HT-29 (cell line): ENCODE measurements at places on chromosomes 7 and 10.

GRCh38 chr7:108093851-108094331, 36.3 kb downstream of the LAMB4 start:
- DNase-seq, result no peak

GRCh38 chr7:2144926-2145325, 87.8 kb downstream of the MAD1L1 start:
- no peak for DNase-seq

- peak; percentile 83 for DNase-seq
These were observed 1.0 kb downstream of the LRCH4 start for GRCh38 chr7:100584683-100585510.

GRCh38 chr7:41039386-41039953, 663.4 kb downstream of the INHBA start:
- no peak for DNase-seq

- no peak for DNase-seq
These were observed 156.1 kb downstream of the MAD1L1 start for GRCh38 chr7:2076649-2077064.

GRCh38 chr10:72080042-72080975, 8.0 kb downstream of the SPOCK2 start:
- DNase-seq, result no peak

GRCh38 chr10:100575585-100576281, 40.0 kb downstream of the HIF1AN start:
- no peak for DNase-seq

GRCh38 chr7:47730142-47730541, 148.2 kb upstream of the TNS3 start:
- DNase-seq, result no peak

DNA sequence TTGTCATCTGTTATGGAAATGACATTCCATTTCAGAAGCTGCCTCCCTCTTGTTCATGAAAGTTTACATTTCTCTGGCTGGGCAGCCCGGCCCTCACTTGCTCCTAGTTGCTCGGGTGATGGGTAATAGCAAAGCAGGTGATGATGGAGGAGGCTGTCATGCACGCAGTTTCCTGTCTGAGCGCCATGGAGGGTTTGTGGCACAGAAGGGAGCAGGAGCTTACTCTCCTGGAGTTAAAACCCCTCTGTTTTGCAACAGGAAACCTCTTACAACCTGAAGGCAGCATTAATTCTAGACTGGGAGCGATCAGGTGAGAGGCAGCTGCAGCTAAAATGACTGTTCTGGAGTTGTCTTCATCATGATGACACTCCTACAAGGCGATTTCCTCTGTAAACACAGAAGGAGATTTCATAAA, 34.1 kb upstream of the MKI67 start:
- no peak for DNase-seq

DNA sequence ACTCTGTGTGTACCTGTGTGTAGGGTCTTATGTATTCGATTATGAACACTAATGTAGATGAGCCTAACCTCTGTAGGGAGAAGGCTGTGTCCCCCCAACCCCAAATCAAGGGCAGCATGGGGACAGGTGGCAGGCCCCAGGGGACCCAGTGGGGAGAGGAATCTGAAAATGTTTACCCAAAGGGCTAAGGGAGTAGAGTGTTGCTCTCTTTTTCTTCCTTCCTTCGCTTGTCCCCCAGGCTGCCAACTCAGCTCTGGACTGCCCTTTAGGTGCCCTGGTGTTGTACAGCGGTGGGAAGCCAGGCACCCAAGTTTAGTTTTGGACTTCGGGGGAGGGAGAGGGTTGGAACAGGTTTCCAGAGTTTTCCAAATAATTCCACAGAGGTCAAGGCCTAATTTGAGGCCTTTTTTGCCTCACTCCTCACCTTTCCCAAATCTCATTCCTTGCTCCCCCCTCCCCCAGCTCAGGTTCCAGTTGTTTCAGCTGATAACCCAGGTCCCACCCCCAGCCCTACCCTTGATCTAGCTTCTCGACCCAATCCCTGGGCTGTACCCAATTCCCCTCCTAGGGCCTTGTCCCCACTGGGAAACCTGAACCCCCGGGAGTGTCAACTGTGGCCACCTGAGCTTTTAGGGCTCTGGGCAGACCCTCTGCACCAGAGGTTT, 9.1 kb upstream of the PAX2 start:
- DNase-seq, result no peak

DNA sequence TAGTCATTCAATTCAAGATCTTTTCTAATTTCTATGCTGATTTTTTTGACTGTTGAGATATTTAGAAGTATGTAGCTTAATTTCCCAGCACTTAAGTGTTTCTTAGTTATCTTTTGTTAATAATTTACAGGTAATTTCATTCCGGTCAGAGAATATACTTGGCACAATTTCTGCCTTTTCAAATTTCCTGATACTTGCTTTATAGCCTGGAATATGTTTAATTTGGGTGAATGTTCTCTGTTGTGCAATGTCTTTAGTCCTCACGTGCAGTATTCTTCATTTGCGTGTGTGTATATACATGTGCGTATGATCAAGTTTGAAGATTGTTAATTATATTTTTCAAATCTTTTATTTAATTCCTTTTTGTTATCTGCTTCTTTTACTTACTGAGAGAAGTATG, 989.3 kb downstream of the LRMDA start:
- no peak for DNase-seq

GRCh38 chr7:43569424-43569823, 13.5 kb upstream of the STK17A start:
- no peak for DNase-seq

GRCh38 chr7:28077616-28078015, 103.0 kb downstream of the JAZF1 start:
- no peak for DNase-seq

DNA sequence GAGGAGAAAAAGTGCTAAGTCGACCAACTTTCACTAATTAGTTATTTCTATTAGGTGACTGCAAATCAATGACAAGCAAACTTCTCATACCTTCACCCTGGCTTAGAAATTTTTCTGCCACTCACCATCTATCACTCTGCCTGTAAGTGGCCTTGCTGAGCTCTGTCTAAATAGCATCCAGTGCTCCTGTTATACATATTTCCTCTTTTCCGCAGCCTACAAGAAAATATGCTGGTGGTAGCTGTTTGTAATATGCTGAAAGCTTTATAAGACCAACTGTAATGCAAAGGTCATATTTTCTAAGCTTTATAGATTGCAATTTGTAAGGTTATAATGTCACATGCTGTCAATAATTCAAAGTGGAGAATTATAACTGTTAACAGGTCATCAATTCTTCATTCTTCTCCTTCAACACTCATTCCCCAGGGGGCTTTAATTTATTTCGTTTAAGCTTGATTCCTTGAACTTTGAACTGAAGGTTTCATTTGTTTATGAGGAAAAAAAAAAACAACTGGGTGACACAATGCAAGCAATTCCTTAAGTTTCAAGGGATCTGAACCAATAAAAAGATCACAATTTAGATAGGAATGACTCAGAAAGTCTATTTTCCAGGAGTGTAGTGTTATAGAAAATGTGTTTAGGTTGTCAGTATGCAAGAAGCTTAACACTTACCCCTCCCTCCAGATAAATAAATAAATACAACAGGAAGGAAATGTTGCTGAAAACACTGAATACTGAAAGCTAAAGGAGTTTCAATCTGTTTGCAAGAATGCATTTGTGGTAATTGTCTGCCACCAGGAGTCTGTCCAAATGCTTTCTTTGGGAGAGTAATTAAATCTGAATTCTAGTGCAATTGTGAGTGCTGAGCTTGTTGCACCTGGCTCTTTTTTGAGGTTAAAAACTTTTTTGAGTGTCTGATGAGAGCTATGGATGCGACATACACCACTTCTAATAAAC, 183.7 kb downstream of the SORCS1 start:
- DNase-seq, result no peak

DNA sequence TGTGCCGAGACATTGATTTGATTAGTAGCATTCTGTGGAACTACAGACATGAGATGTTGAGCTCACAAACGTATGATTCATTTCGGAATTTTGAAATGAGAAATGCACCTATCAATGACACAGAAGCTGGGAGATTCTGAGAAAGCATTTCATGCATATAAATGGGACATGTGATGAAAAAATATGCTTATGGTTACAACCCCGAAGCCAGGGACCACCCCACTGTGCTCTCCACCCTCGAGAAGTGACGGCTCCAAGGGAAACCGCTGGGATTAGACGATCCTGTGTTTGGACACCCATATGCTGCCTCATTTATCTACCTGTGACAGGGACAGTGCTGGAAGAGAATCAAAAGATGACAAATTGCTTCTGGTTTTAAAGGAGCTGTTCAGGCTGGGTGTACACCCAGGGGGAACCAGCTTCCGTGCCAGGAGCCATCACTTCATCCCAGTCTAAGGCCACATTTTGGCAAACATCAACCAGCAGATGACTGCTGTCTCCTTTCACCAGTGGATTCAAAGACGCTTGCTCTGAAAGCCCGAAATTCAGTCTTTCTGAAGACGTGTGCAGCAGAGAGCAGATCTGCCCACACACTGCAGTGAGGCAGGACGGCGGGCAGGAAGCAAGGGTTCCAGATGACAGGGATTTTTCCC, 109.9 kb downstream of the ATXN7L1 start:
- no peak for DNase-seq

- no peak for DNase-seq
These were observed 63.2 kb downstream of the KCNMA1 start for GRCh38 chr10:77574438-77574837.

DNA sequence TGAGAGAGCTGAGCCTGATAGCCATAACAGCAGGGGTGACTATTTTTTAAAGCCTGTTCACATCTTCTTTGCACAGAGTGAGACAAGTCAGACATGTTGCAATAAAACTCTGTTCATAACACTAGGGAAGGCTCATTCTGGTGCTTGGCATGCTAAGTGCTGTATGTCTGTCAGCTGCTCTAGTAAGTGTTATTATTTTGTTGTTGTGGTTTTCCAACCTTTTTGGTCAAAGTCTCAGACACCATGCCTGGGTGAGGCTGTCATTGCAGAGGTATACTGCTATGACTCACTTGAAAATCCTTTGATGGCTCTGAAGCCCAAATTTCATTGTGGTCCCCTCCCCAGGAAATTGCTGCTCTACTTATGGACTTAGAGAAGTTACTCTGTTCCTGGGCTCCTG, 129.7 kb downstream of the ADRA2A start:
- DNase-seq, result no peak

DNA sequence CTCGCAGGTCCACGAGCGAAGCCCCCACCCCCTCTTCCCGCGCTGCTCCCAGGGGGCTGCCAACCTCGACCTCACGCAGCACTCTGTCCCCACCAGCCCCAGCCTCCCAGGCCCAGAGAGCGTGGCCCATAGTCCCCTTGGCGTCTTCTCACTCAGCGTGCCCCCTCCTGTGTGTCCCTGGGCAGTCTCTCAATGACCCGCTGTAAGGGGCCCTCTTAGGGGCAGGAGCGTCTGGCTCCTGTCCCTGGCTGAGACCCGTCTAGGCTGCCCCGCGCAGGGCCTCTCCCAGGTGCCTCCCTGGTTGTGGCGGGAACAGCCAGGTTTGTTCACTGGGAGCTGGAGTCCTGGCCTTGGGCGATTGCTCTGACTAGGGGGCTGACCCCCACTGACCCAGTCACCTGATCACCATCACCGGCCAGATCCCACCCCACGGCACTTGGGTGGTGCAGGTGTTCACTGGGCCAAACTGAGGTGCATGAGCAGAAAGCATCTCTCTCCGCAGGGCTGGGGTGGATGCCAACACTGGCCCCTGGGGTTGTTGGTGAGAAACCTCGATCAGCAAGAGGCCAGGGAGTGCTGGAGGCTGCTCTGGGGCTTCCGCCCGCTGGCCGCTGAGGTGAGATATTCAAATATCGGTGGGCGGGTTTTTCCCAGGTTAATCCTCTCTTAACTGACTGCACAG, 12.6 kb upstream of the WDFY4 start:
- no peak for DNase-seq

DNA sequence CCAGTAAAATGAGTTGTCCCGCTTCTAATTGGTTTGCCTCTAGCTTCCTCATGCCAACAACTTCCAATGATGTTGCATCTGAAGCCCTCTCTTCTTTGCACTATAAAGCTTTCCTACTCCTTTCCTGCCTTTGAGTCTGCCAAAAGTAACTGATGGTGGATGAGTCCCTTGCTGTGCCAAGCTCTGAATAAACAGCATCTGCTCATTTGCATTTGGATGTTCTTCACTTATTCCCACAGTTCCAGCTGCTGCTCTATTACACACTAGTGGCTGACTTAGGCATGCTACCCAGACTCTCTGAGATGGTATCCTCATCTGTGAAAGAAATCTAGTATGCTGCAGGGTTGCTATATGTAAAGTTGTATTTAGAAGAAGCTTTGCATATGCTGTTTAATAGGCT, 24.9 kb downstream of the SFR1 start:
- no peak for DNase-seq

DNA sequence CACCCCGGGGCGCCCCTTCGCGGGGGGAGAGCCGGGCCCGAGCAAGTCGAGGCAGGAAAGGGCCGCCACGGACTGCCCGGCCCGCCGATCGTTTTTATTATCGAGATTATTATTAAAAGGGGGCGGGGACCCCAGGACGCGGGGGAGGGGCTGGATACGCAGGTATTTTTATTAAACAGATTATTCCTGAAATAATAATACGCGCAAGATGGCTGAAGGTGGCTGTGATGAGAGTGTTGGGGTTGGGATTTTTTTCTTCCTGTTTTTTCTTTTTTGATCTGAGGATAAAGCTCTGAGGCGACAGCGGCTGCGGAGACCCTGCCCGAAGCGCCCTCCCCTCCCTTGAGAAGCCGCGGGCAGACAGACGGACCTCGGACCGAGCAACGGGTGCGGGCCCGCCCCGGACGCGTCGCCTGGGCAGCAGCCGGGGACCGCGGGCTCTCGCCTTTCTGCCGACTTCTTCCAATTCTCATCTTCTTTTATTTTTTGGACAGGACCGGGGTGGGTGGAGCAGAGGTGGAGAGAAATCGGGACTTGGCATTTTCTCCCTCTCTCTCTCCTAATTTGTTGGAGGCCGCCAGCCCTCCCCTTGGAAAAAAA, 1.4 kb upstream of the TRIM8 start:
- DNase-seq, result peak; percentile 57

DNA sequence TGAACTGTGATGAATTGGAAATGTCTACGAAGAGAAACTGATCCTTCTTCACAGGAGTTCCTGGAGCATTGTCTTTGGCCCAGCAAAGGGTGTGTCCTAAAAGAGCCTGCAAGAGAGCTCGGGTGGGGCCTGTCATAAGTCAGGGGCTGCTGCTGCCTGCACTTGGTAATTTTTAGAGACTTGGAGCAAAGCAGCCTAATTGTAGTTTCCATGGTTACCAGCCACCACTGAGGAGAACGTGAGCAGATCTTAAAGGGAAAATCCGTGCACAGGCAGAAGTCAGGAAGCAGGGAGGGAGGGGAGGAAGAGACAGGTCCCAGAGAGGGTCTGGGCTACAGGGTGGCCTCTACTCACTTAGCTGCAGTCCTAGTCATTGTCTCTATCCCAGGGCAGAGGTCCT, 463.6 kb downstream of the PLXNA4 start:
- no peak for DNase-seq

GRCh38 chr10:122441961-122442360, 12.5 kb upstream of the ARMS2 start:
- DNase-seq, result peak; percentile 59
